Liver (tissue), 10 donors: ENCODE measurements at places on chromosomes 7 and 10. TPM values are rescaled to one million over a fixed set of nuclear protein-coding genes. Genes with fewer than 3 reads are reported as not detected.

DNA sequence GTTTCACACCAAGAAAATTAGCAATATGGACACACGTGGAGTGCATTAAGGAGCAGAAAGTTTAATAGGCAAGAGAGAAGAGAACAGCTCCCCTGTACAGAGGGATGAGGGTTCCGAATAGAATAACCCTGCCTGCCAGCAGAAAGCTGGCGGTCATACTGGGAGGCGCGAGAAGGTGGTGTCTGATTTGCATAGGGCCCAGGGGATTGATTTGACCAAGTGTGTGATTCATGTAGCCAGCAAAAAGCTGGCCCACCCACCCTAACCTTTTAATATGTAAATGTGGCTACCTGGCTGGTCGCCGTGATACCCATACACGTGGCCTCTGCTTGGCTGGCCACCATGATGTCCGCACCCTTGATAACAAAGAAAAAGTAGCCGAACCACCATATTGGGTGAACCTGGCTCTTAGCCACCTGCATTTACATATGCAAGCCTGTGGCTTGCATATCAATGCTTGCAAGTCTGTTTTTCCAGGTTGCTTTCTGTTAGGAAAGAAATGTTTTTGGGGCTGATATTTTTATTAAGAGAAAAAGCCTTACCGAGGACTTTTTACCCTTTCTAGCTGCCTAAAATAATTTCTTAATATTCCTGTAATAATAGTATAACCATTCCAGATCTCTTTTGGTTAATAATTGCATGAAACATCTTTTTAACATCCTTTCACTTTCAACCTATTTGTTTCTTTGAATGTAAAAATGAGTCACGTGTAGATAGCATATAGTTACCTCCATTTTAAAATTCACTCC is 20.5 kb upstream of the VWDE start:
- no peak for DNase-seq
- H3K36me3 ChIP-seq, result no peaks in the 10 kb centered on the region
- H3K4me1 ChIP-seq, result no peaks in the 10 kb centered on the region
- no peak overlapping the region for H3K4me3 ChIP-seq

DNA sequence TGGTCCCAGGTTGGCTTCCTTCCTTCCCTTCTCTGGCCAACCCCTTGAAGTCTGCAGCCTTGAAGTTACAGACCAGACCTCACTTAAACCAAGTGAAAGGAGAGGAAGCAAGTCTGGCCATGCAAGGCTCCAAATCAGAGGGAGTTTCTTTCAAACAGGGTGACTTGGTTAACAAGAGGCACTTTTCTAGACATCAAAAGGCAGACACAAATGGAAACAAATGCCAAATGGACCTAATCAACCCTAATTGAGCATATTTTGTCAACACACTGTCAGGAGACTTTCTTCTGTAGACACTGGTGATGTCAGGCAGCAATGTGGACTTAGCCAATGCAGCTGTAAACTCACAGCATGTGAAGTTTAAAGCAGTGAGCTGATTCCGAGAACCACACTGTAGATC is 282.7 kb upstream of the FZD8 start:
- no peak overlapping the region for H3K27ac ChIP-seq
- no peak overlapping the region for H3K4me3 ChIP-seq
- no peaks in the 10 kb centered on the region for H3K4me1 ChIP-seq
- no peak for DNase-seq
- H3K36me3 ChIP-seq, result no peaks in the 10 kb centered on the region
- H3K27me3 ChIP-seq, result peaks cover 2% of the 10 kb centered on the region

- DNase-seq, result no peak
- H3K4me1 ChIP-seq, result no peaks in the 10 kb centered on the region
- no peaks in the 10 kb centered on the region for H3K36me3 ChIP-seq
- H3K27me3 ChIP-seq, result no peaks in the 10 kb centered on the region
- H3K27ac ChIP-seq, result peak overlapping the region; percentile 5
Observed at GRCh38 chr7:139901901-139902300, 72.8 kb downstream of the TBXAS1 start.

- DNase-seq, result no peak
- no peak overlapping the region for H3K27ac ChIP-seq
- H3K27me3 ChIP-seq, result no peaks in the 10 kb centered on the region
- H3K4me1 ChIP-seq, result no peaks in the 10 kb centered on the region
Observed at GRCh38 chr10:77738496-77739158, 101.0 kb upstream of the KCNMA1 start.

GRCh38 chr7:2244404-2244995 is 2.5 kb downstream of the NUDT1 start:
- H3K27ac ChIP-seq, result no peak overlapping the region
- no peak for DNase-seq
- H3K36me3 ChIP-seq, result no peaks in the 10 kb centered on the region
- H3K27me3 ChIP-seq, result no peaks in the 10 kb centered on the region

DNA sequence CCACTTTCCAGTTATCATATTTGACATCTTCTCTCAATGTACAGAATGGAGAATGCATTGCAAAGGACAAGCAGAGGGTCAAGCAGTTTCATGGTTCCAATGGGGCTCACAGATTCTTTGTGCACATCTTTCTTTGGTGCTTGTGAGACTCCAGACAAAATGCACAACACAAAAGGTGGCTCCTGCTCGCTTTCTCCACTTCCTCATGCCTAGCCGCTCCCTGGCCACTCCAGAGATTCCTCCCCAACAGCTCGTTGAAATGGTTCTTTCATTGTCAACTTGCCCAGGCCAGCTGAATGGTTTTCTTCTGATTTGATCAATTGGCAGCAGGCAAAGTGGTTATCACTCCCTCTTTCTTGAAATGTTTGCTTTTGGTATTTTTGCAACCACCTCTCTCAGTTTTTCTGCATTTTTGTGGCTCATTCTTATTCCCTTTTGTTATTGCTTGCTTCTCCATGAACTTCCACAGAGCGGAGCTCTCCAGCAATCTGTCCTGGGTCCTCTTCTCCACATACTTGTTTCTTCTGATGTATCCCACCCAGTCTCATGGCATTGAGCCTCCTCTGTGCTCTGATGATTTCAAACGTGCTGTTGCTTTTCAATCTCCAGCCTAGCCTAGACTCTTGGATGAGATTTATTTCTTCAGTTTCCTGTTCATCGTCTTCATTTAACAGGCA is 507.8 kb upstream of the MKI67 start:
- H3K27me3 ChIP-seq, result peaks cover 4% of the 10 kb centered on the region
- no peak for DNase-seq
- H3K4me1 ChIP-seq, result no peaks in the 10 kb centered on the region
- no peak overlapping the region for H3K4me3 ChIP-seq

- no peaks in the 10 kb centered on the region for H3K36me3 ChIP-seq
- H3K4me3 ChIP-seq, result no peak overlapping the region
- H3K27ac ChIP-seq, result no peak overlapping the region
- no peaks in the 10 kb centered on the region for H3K27me3 ChIP-seq
- DNase-seq, result no peak
Observed at GRCh38 chr10:46096909-46097575, 51.0 kb upstream of the MSMB start.

GRCh38 chr10:78549140-78549935 is 515.7 kb downstream of the RPS24 start:
- H3K27ac ChIP-seq, result no peak overlapping the region
- peaks cover 11% of the 10 kb centered on the region for H3K4me1 ChIP-seq
- H3K4me3 ChIP-seq, result no peak overlapping the region
- no peaks in the 10 kb centered on the region for H3K36me3 ChIP-seq

DNA sequence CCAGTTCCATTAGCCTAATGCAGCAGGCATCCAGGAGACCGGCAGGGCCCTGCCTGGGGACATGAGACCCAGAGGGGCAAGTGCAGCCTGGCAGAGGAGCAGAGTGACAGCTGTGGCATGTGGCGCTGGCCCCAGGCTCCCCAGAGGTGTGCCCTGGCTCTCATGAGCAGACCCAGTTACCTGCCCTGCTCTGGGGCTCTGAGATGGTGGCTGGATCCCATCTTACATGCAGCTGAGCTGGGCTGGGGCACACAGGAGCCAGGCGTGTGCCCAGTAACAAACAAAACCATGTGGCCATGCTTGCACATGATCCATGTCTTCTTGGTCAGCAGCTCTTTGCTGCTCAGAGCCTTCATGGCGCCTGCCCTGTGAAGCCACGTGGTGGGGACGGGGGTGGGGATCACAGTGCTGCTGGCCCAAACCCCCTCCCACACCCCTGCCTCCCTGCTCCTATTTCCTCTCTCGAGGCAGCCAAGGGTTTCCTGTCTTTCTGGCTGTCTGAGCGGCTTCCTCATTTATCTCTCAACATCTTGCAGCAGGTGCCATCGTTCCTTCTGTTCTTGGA is 40.3 kb upstream of the GTF2I start:
- H3K27ac ChIP-seq, result no peak overlapping the region
- no peaks in the 10 kb centered on the region for H3K36me3 ChIP-seq
- no peak overlapping the region for H3K4me3 ChIP-seq
- no peak for DNase-seq

DNA sequence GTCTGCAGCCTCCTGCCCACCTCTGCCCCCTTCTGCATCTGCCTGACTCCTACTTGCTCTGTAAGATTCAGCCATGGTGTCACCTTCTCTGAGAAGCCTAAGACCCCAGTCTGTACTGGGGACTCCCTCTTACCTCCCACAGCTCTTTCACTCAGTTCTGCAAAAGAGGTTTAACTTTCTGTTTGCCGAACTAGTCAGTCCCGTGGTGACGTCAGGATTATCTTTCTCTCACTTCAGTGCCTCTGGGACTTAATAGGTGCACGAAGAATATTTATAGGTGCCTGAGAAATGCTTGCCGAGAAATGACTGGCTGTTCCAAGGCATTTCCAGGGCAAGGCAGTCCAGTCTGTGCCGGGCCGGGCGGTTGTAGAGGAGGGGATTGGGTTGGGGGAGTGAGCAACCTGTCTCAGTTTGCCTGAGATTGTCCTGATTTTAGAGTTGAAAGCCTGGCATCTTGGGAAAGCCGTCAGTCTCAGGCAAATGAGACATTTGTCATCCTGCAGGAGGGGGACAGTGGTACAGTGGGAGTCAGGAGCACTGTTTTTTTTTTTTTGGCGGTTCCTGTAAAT is 227.5 kb upstream of the NPVF start:
- H3K4me1 ChIP-seq, result peaks cover 4% of the 10 kb centered on the region
- H3K27ac ChIP-seq, result no peak overlapping the region
- H3K27me3 ChIP-seq, result no peaks in the 10 kb centered on the region
- H3K4me3 ChIP-seq, result no peak overlapping the region
- DNase-seq, result no peak

DNA sequence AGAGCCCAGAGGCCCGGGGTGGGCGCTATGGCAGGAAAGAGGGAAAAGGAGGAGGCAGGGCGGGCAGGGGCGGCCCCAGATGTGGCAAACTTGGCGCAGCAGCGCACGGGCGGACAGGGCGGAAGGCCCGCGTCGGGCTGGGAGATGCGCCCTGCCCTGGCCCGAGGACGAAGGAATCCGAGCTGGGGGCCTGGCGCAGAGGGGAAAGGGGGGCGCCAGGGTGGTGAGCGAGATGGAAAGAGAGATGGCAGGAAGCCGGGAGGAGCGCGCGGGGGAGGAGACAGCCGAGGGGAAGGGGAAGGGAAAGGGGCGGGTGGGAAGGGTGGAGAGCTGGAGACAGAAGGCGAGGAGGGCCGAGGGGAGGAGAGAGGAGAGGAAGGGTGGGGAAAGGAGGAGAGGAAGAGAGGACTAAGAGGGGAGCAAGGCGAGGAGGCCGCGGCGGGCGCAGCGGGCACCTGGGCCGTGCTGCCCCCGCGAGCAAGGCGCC is at the start of gene MARVELD1:
MARVELD1 (plus strand) TSS at position 392 of the 487 bp plus-strand sequence. CDS start 147 bp downstream, outside the sequence.
- peak within 1 kb of the TSS; percentile 56 for H3K4me3 ChIP-seq
- H3K36me3 ChIP-seq, result no peaks in the 10 kb centered on the region
- no peaks in the 10 kb centered on the region for H3K4me1 ChIP-seq
- no peaks in the 10 kb centered on the region for H3K27me3 ChIP-seq

DNA sequence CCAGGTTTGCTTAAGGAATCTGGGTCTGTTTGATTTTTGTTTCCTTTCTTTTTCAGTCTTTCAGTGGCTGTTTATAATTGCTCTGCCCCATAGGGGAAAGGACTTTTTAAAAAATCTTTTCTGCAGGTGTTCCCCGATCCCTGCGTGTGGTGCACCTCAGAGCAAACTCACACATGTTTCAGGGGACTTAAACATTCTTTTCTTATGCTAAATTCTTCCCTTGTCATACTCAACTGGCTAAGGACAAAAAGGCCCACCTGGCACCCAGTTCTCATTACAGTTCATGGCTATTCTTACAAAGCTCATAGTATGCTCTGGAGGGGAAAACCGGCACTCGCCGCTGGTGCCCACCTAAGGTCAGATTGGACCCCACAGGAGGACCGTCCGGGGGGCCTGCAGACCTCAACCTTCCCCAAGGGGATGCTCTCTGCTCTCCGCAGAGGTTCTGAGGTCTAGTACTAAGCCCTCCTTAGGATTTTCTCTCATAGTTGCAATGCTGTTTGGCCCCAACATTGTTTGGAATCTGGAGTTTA is 220.3 kb downstream of the HGF start:
- H3K36me3 ChIP-seq, result no peaks in the 10 kb centered on the region
- H3K4me1 ChIP-seq, result no peaks in the 10 kb centered on the region
- H3K27ac ChIP-seq, result no peak overlapping the region
- no peak overlapping the region for H3K4me3 ChIP-seq
- no peaks in the 10 kb centered on the region for H3K27me3 ChIP-seq

DNA sequence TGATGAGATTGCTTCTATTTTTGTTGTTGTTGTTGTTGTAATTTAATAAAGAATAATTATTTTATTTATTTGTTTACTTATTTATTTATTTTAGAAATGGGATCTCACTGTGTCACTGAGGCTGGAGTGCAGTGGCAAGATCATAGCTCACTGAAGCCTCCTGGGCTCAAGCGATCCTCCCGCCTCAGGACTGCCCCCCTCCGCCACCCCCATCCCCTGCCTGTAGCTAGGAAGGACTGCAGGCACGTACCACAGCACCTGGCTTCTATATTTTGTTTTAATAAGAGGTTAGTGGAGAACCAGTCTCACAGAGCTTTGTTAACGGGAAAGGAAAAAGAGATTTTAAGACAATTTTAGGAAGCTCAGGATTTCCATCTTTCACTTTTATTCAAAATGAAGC is 19.5 kb upstream of the SMC3 start:
- no peaks in the 10 kb centered on the region for H3K36me3 ChIP-seq
- no peak overlapping the region for H3K27ac ChIP-seq
- DNase-seq, result no peak
- no peaks in the 10 kb centered on the region for H3K27me3 ChIP-seq
- H3K4me1 ChIP-seq, result peaks cover 4% of the 10 kb centered on the region
- no peak overlapping the region for H3K4me3 ChIP-seq

NUTM2E gene
- not detected for total RNA-seq

PCLO gene
- 1.1 TPM for total RNA-seq

SORCS3 gene
- not detected for total RNA-seq

HYAL4 gene
- total RNA-seq, result not detected

LIPA gene
- 65.4 TPM for total RNA-seq

MOGAT3 gene
- total RNA-seq, result 1.8 TPM
